Subcutaneous adipose tissue (tissue), 4 donors: ENCODE measurements at places on chromosomes 2 and 18. TPM values are rescaled to one million over a fixed set of nuclear protein-coding genes. Genes with fewer than 3 reads are reported as not detected.

The SLC19A3 gene
- total RNA-seq = 322 TPM

The CPO gene
- total RNA-seq = 0.44 TPM

The SLC39A10 gene
- 13.4 TPM for total RNA-seq

The RGPD4 gene
- not detected for total RNA-seq

The MAPK4 gene
- total RNA-seq = 0.16 TPM

The TMEM169 gene
- total RNA-seq = 0.57 TPM

The POU3F3 gene
- total RNA-seq = 0.17 TPM
